ENCODE measurements at places on chromosomes 5 and 9.
A peak's percentile ranks its signal among the peaks of the same experiment; 100 is the strongest.

DNA sequence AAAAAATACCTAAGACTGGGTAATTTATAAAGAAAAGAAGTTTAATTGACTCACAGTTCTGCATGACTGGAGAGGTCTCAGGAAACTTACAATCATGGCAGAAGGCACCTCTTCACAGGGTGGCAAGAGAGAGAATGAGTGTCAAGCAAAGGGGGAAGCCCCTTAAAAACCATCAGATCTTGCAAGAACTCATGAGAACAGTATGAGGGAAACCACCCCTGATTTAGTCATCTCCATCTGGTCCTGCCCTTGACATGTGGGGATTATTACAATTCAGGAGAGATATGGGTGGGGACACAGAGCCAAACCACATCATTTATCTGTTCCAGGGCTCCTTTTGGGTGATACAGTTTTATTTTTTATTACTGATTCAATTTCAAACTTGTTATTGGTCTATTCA, 23.2 kb upstream of the ADAMTS16 start:
- no peaks in the 10 kb centered on the region for H3K27me3 ChIP-seq
- no peaks in the 10 kb centered on the region for H3K36me3 ChIP-seq

GRCh38 chr9:120562861-120563443, 17.0 kb downstream of the CDK5RAP2 start:
- no peaks in the 10 kb centered on the region for H3K4me1 ChIP-seq
- H3K4me3 ChIP-seq: no peak overlapping the region
- H3K36me3 ChIP-seq: peaks cover 5% of the 10 kb centered on the region
- DNase-seq: no peak
- no peaks in the 10 kb centered on the region for H3K27me3 ChIP-seq

- DNase-seq: no peak
- no peaks in the 10 kb centered on the region for H3K27me3 ChIP-seq
- no peaks in the 10 kb centered on the region for H3K4me1 ChIP-seq
- no peaks in the 10 kb centered on the region for H3K36me3 ChIP-seq
- no peak overlapping the region for H3K4me3 ChIP-seq
Observed at GRCh38 chr9:115132648-115133047, 14.7 kb upstream of the TNC start.

- H3K27ac ChIP-seq: no peak overlapping the region
- H3K4me1 ChIP-seq: peaks cover 18% of the 10 kb centered on the region
- peak overlapping the region; percentile 20 for H3K4me3 ChIP-seq
- H3K36me3 ChIP-seq: peaks cover 9% of the 10 kb centered on the region
- H3K27me3 ChIP-seq: peaks cover 91% of the 10 kb centered on the region
Observed at GRCh38 chr9:77017505-77017894, 2.0 kb upstream of the FOXB2 start.

DNA sequence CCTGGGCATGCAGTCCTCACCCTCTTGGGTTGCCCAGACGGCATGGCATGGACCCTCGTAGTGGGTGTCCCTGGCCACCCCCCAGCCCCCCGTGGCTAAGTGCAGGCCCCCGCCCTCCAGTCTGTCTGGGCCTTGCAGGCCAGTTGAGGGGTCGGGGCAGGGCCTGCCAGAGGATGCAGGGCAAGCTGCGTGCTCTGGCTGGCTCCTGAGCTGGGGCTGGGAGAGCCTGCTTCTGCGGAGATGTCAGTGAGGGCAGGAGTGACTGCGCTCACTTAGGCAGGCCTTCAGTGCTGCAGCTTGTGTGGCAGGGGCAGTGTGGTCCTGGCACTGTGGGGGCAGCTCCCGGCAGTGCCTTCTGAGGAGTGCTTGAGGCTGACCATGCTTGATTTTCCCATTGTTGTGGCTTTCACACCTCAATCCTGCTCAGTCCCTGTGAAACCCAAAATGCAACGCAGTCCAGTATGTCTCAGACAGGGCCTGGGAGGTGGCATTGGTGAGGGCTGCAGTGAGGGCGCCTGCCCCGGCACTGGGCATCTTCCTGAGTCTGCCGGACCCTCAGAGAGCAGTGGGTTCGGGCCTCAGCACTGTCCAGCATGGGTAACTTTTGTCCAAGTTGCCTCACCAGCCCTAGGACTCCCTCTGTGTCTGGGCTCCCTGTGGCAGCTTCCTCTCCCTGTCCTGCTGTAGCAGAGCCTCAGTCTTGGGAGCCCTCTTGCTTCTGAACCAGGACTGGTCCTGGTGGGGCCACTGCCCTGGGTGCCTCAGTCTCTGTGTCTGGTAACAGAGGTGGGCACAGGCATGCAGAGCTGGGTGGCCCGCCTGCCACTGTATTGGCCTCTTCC, 93.0 kb downstream of the PHF2 start:
- no peak overlapping the region for H3K4me3 ChIP-seq
- H3K4me1 ChIP-seq: no peaks in the 10 kb centered on the region
- no peak for DNase-seq
- H3K36me3 ChIP-seq: no peaks in the 10 kb centered on the region

DNA sequence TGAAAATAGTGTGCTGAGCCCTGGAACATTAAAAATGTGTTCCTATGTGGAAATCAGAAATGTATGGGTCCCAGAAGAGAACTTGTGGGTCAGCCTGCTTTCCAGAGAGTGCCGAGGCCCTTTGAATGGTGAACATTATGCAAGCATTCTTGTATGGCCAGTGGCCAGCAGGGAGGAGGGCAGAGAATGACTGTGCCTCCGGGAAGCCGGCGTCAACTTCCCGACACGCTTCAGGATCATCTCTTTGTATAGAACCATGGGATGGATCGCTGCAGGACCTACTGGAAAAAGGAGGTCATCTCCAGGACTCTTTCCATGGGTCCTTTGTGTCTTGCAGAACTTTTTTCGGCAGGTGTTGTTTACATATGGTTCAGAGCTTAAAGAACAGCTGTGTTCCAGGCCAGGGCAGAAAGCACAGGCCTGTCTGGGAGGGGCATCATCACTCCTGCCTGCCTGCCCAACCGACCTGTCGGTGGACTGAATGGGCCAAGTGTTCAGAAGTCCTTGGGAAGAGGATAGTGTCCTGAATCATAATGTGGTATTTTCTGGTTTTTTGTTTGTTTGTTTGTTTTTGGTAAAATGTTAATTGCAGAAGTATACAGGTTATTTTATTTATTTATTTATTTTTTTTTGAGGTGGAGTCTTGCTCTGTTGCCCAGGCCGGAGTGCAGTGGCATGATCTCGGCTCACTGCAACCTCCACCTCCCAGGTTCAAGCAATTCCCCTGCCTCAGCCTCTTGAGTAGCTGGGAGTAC, 9.0 kb downstream of the PRRC2B start:
- H3K27me3 ChIP-seq: no peaks in the 10 kb centered on the region
- peaks cover 36% of the 10 kb centered on the region for H3K4me1 ChIP-seq
- peak overlapping the region; percentile 24 for H3K4me3 ChIP-seq
- DNase-seq: no peak
- peak overlapping the region; percentile 24 for H3K27ac ChIP-seq

DNA sequence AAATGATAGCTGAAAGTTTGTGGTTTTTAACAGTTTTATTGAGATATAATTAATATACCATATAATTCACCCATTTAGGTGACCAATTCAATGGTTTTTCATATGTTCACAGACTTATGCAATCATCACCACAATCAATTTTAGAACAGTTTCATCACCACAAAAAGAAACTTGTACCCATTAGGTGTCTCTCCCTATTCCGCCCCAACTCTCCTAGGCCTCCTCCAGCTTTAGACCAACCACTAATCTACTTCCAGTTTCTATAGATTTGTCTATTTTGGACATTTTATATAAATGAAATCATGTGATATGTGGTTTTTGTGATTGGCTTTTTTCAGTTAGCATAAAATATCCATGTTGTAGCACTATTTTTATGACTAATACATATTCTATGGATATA, 38.6 kb downstream of the YTHDC2 start:
- H3K36me3 ChIP-seq: no peaks in the 10 kb centered on the region
- H3K4me1 ChIP-seq: no peaks in the 10 kb centered on the region
- no peak overlapping the region for H3K4me3 ChIP-seq
- H3K27me3 ChIP-seq: no peaks in the 10 kb centered on the region
- H3K27ac ChIP-seq: no peak overlapping the region

- H3K27me3 ChIP-seq: no peaks in the 10 kb centered on the region
- no peak for DNase-seq
- no peaks in the 10 kb centered on the region for H3K4me1 ChIP-seq
Observed at GRCh38 chr9:99143655-99144054, 38.7 kb downstream of the TGFBR1 start.

DNA sequence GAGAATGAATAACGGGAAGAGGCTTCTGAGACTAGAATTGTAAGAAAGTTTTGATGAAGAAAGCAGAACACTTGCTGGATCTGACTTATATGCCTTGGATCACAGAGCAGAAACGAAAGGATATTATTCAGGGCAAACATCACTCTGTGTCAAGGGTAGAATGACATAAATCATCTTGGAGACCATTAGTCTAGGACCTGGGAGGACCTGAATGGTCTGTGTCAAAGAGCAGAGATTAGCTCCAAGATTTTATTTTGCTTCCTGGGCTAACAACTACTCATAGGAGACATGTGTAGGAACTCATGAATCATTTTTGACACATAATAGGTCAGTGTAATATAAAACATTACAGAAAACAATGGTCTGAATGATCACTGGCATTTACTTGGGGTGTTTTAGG, 417.9 kb downstream of the SLCO4C1 start:
- DNase-seq: no peak
- no peak overlapping the region for H3K27ac ChIP-seq
- no peaks in the 10 kb centered on the region for H3K4me1 ChIP-seq
- H3K4me3 ChIP-seq: no peak overlapping the region

- H3K4me1 ChIP-seq: peaks cover 4% of the 10 kb centered on the region
- H3K27me3 ChIP-seq: no peaks in the 10 kb centered on the region
- H3K27ac ChIP-seq: no peak overlapping the region
- DNase-seq: no peak
- H3K36me3 ChIP-seq: peaks cover 5% of the 10 kb centered on the region
- H3K4me3 ChIP-seq: no peak overlapping the region
Observed at GRCh38 chr9:128118971-128119665, 8.4 kb downstream of the PTGES2 start.

DNA sequence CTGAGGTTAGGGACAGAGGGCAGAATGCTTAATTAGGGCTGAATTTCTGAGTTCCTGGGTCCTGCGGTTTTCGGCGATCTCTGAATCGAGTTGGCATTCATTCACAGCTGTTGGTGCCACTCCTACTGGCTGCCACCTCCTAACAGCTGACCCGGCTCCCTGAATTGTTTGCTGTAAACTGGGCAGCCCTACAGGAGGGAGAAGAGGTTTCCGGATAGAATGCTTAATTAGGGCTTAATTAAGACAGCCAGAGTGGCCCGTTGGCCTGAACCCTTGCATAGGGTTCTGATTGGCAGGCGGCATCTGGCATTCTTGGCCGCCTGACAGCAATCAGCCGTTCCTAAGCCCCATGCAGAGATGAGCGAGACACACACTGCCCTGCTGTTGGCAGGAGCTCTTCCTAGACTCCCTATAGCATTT, 25.7 kb downstream of the FRMPD1 start:
- H3K27me3 ChIP-seq: no peaks in the 10 kb centered on the region
- H3K4me3 ChIP-seq: no peak overlapping the region
- DNase-seq: no peak
- H3K4me1 ChIP-seq: no peaks in the 10 kb centered on the region
- H3K36me3 ChIP-seq: no peaks in the 10 kb centered on the region

GRCh38 chr5:36459176-36460135, 146.9 kb upstream of the SLC1A3 start:
- H3K4me3 ChIP-seq: no peak overlapping the region
- H3K27me3 ChIP-seq: no peaks in the 10 kb centered on the region
- H3K4me1 ChIP-seq: no peaks in the 10 kb centered on the region
- no peak overlapping the region for H3K27ac ChIP-seq

- H3K36me3 ChIP-seq: no peaks in the 10 kb centered on the region
- H3K4me1 ChIP-seq: no peaks in the 10 kb centered on the region
Observed at GRCh38 chr5:133727636-133728035, 115.3 kb upstream of the FSTL4 start.

- no peak for DNase-seq
- H3K36me3 ChIP-seq: no peaks in the 10 kb centered on the region
- no peaks in the 10 kb centered on the region for H3K27me3 ChIP-seq
- no peak overlapping the region for H3K4me3 ChIP-seq
Observed at GRCh38 chr9:2424619-2425033, 197.0 kb upstream of the VLDLR start.

- peak; percentile 7 for DNase-seq
- no peak overlapping the region for H3K4me3 ChIP-seq
- no peaks in the 10 kb centered on the region for H3K36me3 ChIP-seq
- no peaks in the 10 kb centered on the region for H3K4me1 ChIP-seq
- no peaks in the 10 kb centered on the region for H3K27me3 ChIP-seq
Observed at GRCh38 chr9:134561427-134562145, 80.0 kb upstream of the COL5A1 start.

GRCh38 chr9:21413624-21414023, 4.7 kb downstream of the IFNA8 start:
- no peak overlapping the region for H3K27ac ChIP-seq
- H3K4me1 ChIP-seq: no peaks in the 10 kb centered on the region
- DNase-seq: no peak
- H3K4me3 ChIP-seq: no peak overlapping the region
- no peaks in the 10 kb centered on the region for H3K36me3 ChIP-seq
